ENCODE measurements at places on chromosomes 4 and X.

- no peak for DNase-seq
These were observed 182.5 kb downstream of the RASL11B start for GRCh38 chr4:53044651-53044960.

- no peak for DNase-seq
These were observed 86.9 kb downstream of the EGF start for GRCh38 chr4:109999585-109999912.

GRCh38 chrX:78106651-78106986 lies 2.6 kb downstream of the PGK1 start:
- no peak for DNase-seq

GRCh38 chrX:110120025-110120424 lies 117.1 kb downstream of the TMEM164 start:
- no peak for DNase-seq

GRCh38 chr4:1644891-1645657 lies 39.0 kb downstream of the FAM53A start:
- no peak for DNase-seq

Data from H54 (cell line).